Keratinocyte (primary cell): ENCODE measurements at places on chromosomes 1 and 21.

DNA sequence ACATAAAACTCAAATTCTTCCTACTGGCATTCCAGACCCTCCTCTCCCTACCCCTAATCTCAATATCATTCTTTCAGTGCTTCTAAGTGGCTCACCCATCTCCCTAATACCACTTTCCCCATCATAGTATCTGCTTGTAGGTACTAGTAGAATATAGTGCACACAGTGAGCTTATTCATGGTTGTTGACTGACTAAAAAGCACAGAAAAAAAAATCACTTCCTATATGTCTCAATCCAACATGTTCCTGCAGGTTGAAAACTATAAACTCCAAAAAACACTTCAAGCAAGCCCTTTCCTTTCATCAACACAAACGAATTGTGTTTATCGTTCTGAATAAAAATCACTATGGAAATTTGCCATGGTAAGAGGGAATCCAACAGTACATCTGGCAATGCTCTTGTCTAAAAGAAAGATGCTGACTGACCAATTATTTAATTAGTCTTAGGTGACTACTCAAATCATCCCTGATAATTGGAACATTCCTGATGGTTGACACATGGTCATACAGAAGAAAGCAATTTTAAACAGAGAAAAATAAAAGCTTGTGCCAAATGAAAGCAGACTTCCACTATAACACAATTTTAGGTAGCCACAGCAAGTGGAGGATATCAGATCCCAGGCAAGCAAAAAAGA, 87.1 kb downstream of the NDUFS5 start:
- DNase-seq: no peak

DNA sequence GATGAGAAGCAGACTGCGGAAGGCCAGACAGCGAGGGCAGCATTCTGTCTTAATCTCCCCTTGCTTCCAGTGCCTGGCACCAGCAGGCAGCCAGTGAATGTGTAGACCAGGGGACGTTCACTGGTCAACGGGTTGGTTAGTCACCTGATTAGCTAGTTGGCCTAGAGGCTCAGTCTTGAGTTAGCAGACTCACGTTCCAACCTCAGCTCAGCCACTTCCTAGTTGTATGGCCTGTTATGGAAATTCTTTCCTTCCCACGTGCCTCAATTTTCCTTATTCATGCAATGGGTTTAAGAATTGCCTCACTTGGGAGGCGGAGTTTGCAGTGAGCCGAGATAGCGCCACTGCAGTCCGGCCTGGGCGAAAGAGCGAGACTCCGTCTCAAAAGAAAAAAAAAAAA, 249.6 kb upstream of the TMEM51 start:
- no peak for DNase-seq

DNA sequence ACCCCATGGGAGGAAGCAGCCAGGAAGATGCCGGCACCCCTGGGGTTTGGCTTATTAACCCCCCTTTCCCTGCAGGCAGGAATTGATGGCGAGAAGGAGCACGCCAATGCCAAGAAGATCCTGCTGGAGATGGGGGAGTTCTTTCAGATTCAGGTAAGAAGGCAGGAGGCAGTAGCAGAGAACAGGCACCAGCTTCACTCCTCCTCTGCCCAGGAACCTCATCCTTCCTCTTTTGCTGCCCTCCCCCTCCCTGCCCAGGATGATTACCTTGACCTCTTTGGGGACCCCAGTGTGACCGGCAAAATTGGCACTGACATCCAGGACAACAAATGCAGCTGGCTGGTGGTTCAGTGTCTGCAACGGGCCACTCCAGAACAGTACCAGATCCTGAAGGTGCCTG, 1.2 kb upstream of the RUSC1 start:
- DNase-seq: no peak

GRCh38 chr1:10424034-10424433, 6.2 kb upstream of the CENPS start:
- DNase-seq: no peak

DNA sequence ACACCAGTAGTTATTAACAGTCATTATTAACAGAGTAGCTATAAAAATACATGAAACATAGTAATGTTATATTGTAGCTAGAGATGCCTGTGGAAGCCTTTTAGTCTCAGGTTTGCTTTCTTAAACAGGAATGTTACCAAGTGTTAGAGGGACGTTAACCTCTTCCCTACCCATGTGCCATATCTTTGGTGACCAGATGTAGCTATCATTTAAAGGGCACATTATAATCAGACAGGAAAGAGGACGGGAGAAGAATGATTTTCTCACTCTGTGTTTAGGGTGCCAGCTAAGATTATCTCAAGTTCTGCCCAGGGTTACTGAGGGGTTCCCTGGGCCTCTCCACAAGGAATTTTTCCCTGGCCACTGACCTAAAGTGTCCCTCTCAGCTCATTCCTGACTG, 20.9 kb upstream of the UBL4B start:
- no peak for DNase-seq

GRCh38 chr1:186236921-186237320, 138.1 kb downstream of the TPR start:
- DNase-seq: peak; percentile 91
